ENCODE measurements at places on chromosomes 3 and 15.

DNA sequence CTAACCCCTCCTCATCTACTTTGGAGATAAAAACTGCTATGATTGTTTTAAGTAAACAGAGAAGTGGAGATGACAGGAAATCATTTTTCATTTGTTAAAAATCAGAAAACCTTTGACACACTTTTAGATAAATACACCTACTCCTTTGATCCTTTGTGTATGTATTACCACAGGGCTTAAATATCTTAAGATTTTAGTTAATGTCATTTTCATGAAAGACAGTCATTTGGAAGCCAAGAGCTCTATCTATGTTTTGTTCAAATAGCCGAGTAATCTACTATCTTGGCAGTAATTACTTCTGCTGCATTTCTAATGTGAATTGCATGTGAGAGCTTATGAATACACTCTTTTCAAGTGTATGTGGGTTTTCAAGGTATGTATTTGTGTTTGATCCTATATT is 2.0 kb downstream of the ARPP21 start:
- DNase-seq: no peak

GRCh38 chr3:73056845-73057150 is 4.7 kb upstream of the EBLN2 start:
- no peak for DNase-seq

DNA sequence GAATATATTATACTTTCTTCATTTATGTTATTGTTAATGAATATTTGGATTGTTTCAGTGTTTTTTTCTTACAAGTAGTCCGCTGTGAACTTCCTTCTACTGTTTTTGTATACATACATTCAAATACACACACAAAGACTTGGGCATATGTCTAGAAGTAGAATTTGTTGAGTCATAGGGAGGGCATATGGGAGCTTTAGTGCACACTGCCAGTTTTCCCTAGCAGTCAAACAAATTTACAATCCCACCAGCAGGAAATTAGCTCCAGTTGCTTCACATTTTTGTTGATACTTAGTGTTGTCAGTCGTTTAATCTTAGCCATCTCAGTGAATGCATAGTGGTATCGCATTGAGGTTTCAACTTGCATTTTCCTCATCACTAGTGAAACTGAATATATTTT is 492.3 kb downstream of the DIPK2A start:
- DNase-seq: no peak

DNA sequence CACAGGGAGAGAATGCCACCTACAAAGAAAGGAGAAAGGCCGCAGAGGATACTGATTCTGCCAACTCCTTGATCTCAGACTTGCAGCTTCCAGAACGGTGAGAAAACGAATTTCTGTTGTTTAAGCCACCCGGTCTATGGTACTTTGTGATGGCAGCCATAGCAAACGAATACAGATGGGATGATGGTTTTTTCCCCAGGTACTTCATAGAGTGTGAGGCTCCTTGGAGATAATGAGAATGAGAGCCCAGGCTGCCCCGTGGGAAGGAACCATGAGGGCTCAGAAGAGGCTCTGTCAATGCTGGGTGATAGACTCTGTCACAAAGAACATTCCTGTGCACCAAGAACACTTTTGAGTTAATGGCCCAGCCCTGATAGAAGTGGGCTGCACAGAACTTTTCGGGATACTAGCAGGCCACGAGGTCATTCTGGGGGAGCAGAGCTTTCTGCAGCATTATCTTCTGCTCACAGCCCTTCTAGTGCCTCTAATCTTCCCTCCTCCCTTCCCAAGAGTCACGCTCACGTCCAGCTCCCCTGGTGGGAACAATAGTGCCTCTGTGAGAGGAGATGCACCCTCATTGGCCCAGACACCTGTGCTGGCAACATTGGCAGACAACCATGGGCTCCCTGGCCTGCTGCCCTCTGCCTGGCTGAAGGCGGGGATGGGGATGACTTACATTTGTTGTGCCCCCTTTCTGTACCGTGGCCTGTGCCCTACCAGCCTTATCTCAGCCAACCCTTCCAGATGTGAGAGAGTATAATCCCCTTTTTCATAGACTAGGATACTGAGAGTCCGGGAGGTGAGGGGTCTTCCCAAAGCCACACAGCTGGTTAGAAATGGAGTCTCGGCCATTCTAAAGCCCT is 5.2 kb upstream of the RLBP1 start:
- no peak for DNase-seq

- DNase-seq: peak; percentile 36
These were observed 16.7 kb upstream of the ISLR start for GRCh38 chr15:74156678-74157411.

- DNase-seq: no peak
These were observed 716.5 kb upstream of the GOLIM4 start for GRCh38 chr3:168812234-168812633.

DNA sequence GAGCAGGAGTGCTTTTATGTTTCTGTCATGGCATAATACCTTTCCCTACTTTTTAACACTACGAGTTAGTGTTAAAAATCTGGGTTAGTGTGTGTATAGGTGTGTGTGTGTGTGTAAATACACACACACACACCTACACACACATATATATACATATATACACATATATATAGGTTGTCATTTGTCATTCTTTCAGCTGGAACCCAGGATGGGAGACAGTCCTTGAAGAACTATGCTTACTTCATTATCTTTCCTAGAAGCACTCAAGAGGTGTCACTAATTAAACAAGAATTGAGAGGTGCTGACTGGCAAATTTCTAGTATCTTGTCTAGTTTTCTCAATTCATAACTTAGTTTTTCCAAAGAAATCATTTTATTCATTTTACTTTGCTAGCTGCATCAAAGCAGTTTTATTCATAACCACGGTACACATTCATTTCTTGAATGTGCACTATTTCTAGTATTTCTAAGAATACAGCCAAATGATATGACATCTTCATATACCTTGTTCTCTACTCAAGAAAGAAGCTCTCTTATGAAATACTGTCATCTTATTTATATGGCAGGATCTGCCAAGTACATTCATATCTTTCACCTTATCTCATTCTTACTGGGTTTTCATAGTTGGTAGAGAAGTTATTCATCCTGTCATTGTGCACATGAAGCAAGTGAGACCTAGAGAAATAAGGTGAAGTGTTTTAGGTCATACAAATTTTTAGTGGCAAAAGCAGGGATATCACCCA is 46.6 kb downstream of the ISL2 start:
- DNase-seq: no peak

DNA sequence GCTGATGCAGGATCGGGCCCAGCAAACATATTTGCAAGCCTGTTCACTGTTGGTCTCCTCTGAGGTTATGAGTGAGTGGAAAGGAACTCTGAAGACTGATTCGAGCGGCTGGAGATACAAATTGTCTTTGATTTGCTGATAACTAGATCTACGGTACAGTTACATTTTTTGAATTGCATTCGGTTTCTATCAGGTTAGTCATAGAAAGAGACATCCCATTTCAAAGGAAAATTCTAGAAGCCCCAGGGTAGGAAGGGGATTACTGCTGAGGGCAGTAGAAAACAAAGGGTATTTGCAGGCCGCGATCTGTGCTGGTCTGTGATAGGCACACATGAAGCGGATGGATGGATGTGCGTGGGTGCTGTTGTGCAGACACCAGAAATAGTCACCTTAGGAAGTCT is 228.4 kb downstream of the ITPR1 start:
- no peak for DNase-seq

DNA sequence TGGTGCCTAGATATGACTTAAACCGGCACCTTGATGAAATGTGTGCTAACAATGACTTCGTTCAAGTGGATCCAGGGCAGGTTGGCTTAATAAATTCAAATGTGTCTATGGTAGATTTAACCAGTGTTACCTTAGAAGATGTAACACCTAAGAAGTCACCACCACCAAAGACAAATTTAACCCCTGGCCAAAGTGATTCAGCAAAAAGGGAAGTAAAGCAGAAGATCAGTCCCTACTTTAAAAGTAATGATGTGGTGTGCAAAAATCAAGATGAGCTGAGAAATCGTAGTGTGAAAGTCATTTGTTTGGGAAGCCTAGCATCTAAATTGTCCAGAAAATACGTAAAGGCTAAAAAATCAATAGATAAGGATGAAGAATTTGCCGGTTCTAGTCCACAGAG is 1.1 kb downstream of the FAN1 start:
- DNase-seq: no peak

Measured in GM06990 (cell line).